Stimulated activated CD4-positive, alpha-beta T cell treated with anti-CD3 and anti-CD28 coated beads, Interleukin-4, amount 100 ng/mL, for 1 hour (primary cell): ENCODE measurements at places on chromosomes 4 and X.

DNA sequence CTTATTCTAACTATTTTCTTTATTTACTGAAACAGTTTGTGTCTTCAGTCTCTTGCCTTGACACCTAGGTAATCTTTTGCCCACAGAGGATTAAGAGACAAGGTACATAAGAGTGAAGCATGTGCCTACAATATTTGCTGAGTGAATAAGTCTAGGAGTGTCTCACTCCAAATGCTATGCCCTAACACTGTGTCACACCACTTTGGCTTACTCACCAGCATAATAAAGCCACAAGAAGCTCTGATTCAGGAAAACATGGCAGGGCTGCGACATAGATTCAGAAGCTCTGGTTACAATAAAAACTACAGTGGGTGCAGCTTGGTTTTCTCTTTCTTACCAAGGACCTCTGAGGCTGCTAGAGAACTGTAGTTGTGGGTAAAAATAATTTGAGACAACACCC, 127.1 kb downstream of the RBM46 start:
- DNase-seq: no peak

DNA sequence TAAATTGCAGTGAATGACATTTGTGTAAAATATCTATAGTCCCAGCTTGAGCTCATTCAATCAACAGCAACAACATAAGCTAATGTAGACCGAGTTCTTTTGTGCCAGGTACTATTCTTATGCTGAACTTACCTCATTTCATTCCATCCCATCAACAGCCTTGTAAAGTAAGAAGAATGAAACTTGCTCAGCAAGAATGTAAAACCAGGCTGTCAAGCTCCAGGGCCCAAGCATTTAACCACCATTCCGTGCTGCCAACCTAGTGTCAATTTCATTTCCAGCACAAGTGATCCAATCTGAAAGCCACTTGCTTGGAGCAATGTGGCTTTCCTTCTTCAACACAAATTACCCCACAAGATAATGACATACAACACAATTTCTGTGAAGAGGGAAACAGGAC, 36.6 kb downstream of the RASSF6 start:
- no peak for DNase-seq

DNA sequence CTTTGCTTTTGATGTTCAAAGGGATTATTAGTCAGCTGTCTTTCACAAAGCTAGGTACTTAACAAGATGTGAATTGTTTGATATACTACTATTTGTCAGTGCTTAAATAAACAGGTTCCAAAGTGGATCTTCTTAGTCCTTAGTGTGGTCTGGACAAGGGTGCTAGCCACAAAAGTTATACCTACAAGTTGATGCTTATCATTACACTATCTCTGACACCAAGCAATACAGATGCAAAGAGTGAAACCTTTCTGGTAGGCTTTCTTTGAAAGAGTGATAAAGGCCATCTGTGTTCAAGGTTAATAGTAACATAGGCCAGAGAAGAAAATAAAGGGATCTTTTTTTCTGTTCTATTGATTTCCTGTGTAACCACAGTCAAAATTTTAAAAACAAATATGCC, 12.2 kb upstream of the RBPJ start:
- DNase-seq: no peak

GRCh38 chr4:173056271-173056670, 112.3 kb upstream of the GALNT7 start:
- DNase-seq: no peak

GRCh38 chr4:76305971-76306881, at the start of gene STBD1:
TSS of gene STBD1 (plus strand) at chr4:76306733. CDS start at chr4:76306770, 37 bp downstream.
- peak; percentile 35 for DNase-seq

GRCh38 chrX:44071847-44072551, 98.8 kb upstream of the NDP start:
- DNase-seq: no peak

DNA sequence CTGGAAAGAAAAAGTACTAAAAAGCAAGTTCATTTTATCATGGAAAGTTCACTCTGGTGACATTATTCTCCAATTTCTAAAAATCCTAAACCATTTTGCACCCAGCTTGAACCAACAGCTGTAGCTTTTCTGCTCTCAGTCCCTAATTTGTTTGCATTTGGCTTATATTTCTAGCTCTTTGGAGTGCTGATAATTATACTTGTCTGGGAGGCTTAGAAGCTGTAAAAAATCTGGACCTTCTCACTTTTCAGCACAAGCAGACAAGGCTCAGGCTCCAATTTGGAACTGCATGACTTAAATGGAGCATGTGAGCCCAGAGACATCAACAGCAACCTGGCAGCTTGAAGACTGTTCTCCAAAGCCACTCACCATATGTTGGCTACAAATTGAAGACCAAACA, 170.9 kb upstream of the PCDH18 start:
- no peak for DNase-seq
